ENCODE measurements at places on chromosomes 4 and X.

DNA sequence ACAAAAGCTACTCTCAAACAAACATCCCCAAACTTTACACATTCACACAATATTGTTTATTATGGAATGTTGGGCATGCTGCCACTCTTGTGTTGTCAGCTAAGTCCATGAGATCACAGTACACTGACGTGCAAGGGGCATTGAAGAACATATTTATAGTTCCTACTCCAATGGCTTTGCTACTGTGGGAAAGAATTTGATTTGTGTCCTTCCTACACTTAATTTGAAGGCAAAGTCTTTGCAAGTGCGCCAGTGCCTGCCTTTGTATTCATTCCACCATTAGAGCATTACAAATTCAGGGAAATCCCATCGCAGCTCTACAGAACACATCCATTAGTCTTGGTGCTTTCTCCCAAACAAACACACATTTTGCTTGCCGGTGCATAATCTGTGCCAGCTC is 45.4 kb upstream of the FTHL17 start:
- DNase-seq: no peak

DNA sequence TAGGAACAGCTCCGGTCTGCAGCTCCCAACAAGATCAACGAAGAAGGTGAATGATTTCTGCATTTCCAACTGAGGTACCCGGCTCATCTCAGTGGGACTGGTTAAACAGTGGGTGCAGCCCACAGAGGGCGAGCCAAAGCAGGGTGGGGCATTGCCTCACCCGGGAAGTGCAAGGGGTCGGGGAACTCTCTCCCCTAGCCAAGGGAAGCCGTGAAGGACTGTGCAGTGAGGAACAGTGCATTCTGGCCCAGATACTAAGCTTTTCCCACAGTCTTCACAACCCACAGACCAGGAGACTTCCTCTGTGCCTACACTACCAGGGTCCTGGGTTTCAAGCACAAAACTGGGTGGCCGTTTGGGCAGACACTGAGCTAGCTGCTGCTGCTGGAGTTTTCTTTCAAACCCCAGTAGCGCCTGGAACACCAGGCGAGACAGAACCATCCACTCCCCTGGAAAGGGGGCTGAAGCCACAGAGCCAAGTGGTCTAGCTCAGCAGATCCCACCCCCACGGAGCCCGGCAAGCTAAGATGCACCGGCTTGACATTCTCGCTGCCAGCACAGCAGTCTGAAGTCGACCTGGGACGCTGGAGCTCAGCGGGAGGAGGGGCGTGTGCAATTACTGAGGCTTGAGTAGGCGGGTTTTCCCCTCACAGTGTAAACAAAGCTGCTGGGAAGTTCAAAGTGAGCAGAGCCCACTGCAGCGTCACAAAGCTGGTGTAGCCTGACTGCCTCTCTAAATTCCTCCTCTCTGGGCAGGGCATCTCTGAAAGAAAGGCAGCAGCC is 84.6 kb downstream of the THOC2 start:
- no peak for DNase-seq

- DNase-seq: no peak
These were observed 24.7 kb downstream of the TAB3 start for GRCh38 chrX:30864383-30864785.

GRCh38 chr4:89382439-89382838 is 74.8 kb upstream of the GPRIN3 start:
- DNase-seq: no peak

DNA sequence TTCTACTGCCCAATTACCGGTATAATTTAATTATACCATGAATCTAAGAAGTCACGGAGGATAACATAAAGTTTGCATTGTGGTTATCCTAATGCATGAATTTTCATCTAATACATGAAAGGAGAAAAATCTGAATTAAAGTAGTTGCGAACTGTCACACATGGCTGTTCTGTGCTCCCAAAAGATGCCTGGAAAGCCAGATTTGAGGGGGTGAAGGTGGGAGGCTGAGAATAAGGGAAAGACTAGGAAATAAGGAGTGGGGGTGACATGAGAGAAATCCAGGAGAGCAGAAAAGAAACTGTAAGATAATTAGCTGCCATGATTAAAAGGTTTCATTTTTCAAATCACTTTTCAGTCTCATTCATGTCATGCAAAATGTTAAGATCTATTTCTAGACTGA is 1582.7 kb downstream of the STIM2 start:
- no peak for DNase-seq

GRCh38 chr4:169068423-169068822 is 58.4 kb upstream of the CBR4 start:
- no peak for DNase-seq

GRCh38 chr4:77665381-77666069 is 59.9 kb downstream of the CXCL13 start:
- no peak for DNase-seq
